Effector CD4-positive, alpha-beta T cell (primary cell): ENCODE measurements at places on chromosomes 4 and X.

DNA sequence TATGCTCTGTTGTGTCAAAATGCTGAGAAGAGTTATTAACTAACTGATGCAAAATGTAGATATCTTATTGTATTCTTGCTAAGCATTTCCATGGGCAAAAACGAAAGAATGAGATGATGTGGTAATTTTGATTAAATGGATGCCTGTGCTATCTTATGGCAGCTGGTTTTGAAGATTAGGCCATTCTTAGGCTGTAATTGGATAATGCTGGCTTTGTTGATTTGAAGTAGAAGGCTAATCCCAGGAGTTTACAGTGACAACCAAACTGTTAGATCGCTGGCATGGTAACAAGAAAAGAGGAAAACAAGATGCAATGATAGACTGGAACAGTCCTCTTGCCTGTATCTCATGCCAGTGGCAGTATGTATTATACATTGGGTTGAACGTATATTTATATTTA, 74.1 kb upstream of the WDR44 start:
- no peak for DNase-seq

- no peak for DNase-seq
Observed at GRCh38 chrX:106716463-106716862, 10.0 kb upstream of the RNF128 start.

GRCh38 chr4:126727461-126727860, 905.3 kb upstream of the INTU start:
- DNase-seq = no peak

DNA sequence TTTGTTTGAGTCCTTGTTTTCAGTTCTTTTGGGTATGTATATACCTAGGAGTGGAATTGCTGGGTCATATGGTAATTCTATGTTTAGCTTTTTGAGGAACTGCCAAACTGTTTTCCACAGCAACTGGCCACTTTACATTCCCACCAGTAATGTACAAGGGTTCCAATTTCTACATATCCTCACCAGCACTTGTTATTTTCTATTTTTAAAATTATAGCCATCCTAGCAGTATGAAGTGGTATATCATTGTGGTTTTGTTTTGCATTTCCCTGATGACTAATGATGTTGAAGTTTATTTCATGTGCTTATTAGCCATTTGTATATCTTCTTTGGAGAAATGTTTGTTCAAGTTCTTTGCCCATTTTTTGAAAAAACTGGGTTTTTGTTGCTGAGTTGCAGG, 39.6 kb downstream of the TMEM164 start:
- no peak for DNase-seq

DNA sequence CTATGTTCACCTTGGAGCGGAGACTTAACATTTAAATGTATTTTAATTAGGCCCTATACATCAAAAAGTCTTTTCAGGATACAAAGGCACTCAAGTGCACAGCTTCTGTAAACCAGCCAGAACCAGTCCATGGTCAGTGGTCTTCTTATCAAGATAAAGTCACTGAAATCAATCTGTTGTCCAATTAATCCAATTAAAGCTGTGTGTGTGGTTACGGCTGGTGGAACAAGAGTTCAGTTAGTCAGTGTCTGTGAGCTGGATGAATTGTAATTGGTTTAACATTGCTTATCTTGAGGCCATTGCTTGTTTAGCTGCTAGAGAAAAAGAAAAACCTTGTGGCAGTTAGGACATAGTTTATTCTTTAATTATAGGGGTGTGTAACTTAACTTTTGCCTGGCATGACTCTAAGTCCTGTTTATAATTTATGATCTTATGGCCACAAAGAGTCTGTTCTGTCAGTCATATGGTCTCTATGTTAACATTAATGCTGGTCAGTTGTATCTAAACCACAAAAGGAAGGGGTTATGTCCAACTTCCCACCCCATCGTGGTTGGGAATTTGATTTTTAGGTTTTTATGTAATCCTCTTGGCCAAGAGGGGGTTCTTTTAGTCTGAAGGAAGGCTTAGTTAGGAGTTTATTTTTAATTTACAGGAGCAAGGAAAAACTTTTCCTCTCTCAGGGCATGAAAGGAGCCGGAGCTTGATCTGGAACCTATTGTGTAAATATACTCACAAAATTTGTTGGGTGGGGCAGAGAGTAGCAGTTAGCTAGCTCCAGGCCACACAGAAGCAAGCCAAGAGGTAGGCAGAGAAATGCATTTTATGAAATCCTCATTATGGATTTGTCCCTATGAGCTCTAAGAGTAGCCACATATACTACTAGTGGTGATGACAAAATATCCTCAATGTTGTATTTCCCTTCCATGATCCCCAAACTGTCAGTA, 665.7 kb upstream of the ACTRT1 start:
- DNase-seq = no peak

DNA sequence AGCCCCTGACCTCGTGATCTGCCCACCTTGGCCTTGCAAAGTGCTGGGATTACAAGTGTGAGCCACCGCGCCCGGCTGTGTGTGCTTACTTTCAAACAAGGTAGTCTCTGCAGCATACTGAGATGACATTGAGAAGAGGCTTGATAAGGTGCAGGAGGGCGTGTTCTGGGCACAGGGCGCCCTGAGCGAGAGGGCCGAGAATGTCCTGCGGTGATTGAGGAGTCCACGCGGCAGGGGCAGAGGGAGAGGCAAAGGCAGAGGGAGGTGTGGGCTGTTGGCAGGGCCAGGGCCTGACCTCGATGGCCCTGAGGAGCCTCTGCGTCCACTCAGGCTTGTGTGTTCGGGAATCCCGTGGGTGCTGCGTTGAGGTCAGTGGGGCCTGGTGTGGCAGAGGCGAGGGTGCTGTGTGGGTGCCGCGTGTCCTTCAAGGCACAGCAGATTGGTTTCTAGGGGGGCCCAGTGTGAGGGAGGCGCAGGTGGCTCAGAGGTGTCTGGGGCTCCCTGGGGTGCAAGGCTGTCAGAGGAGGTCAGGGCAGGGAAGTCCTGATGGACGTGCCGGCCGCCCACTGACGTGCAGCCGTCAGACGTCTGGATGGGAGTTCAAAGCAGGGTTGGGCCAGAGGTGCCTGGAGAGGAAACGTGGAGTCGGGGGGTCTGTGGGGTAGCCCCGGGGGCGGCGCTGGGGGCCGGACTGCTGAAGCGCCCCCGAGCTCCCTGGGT, 12.1 kb downstream of the PCGF3 start:
- no peak for DNase-seq

DNA sequence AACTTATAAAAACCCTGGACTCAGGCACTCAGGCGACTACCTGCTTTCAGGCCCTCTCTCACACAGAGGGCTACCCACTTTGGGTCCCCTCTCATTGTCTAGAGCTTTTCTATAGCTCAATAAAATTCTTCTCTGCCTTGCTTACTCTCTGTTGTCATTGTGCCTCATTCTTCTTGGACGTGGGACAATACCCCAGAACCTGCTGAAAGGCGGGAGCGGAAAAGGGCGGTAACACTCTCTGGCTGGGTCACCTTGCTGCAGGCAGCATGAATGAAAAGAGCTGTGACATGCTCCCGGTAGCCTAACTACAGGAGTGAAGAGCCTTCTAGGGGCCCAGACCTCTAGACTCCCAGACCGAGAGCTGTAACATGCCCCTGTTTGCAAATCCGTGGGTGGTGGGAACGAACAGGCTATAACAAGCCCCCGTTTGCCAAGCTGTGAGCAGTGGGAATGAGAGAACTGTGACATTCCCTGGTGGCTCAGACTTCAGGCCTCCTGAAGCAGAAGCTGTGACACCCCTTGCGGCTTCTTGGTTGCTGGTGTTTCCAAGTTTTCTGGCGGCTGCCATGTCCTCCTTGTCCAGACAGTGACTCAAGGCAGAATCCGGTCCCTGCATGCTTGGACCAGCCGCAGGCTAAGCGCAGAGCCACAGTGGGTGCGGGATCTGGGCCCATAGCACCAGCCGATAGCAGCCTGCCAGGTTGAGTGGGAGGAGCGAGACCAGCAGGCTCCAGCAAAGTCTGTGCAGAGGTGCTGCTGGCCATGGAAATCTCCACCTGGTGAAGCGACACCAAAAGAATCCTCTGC, 684.6 kb downstream of the ARAP2 start:
- no peak for DNase-seq

DNA sequence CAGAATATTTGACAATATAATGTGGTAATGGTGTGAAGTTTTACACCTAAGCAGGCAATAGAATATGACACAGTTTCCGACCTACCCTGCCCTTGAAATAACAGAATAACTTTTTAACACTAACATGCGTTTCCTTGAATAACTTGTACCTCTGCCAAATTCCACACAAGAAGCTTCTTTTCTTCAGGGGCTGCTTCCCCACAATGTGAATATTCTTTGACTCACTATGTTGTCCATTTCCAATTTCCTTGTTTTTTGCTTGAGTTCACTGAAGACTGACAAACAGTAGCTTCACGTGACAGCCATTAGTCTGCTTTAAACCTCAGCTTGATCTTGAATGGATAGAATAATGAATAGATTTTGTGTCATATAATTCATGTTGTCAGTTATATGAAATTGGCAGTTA, 14.3 kb downstream of the SHROOM3 start:
- DNase-seq = no peak

- DNase-seq = no peak
Observed at GRCh38 chr4:139316733-139317132, 14.5 kb upstream of the NDUFC1 start.

- DNase-seq = no peak
Observed at GRCh38 chr4:26715636-26716242, 131.9 kb downstream of the TBC1D19 start.

- no peak for DNase-seq
Observed at GRCh38 chrX:6228720-6229119, at the start of gene NLGN4X. NLGN4X (minus strand) TSS chrX:6228867; CDS start chrX:6151466, 77,401 bp downstream.

DNA sequence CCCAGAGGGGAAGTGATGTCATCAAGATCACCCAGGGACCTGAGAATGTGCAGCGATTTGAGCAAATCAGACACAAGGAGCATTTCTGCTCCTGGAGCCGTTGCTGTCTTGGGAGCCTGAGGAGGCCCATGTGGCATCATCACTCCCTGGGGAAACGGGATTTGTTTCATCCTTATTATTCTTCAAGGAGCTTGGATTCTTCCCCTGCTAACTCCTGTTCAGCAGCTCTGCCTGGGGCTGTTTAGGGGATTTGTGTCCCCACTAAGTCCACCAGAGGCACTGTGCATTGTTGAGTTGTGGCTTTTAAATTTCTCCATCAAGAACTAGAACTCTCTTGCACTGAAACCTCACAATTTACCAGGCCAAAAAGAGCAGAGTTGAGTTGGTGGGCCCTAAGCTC, 104.2 kb upstream of the MSX1 start:
- no peak for DNase-seq

DNA sequence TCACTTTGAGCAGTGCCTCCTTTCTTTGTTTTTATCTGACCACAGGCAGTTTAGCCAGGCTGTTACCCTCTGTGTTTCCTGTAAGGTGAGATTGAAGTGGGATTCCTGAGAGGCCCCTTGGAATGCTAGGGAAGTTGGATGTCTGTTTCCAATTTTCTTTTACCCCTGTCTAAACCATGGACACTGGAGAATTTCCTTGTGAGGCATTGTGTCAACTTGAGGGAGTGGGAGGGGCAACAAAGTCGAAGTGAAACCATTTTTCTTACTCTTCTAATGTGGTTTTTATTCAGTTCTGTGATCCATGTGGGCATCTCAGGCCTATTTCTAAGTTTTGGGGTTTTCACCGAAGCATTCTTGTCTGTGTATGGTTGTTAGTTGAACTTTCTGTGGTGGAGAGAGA, 296.1 kb upstream of the UGT8 start:
- DNase-seq = no peak

- no peak for DNase-seq
Observed at GRCh38 chr4:82903737-82904136, 3.2 kb downstream of the THAP9 start.

DNA sequence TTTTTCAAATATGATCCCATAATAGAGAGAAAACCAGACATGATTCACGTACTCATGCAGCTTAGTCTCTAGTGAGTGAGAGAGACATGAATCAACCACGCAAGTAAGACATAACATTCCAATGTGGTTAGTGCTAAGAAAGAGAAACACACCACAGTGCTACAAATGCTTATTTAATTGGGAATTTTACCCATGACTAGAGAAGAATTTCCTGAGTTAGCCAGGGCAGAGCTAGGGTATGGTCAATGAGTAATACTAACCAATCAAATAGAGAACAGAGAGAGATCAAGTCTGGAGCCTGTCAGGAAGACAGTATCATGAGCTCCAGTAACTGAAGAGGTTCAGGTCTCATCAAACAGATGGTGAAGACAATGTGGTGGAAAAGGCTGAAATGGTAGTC, 495.2 kb downstream of the PDGFC start:
- no peak for DNase-seq

DNA sequence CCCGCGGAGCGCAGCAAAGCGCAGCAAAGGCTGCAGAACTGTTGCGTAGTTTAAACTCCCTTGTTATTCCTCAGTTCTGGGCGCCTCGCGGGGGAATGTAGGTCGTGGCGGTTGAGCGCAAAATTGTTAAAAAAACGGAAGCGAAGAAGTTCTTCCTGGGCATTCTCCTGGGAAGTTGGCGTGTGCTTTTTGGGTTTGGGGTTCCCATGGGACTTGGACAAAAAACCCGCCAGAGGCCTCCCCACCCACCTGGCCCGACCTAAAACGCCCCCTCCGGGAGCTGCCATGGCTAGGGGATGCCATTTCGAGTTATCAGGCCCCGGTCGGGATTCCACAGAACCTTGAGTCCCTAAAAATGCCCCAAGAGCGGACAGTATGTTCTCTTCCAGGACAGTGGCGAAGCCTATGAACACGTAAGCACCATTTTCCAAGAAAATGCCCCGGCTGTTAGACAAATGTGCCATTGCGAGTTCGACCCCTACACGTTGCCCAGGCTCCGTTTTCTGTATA, 8.9 kb downstream of the ZIC3 start:
- no peak for DNase-seq

- no peak for DNase-seq
Observed at GRCh38 chr4:140138428-140138827, 15.6 kb downstream of the MAML3 start.

DNA sequence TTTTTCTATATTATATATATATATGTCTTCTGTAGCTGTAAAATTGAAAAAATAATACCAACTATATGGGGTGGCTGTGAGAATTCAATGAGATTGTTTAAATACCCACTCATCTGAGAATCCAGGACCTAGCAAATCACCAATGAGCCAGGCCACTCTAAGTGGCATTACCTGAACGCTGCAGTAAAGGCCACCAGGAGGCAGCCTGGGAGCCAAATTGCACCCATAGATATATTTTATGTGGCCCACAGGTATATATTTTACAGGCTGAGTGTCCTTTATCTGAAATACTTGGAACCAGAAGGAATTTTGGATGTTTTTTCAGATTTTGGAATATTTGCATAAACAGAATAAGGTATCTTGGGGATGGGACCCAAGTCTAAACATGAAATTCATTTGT, 58.2 kb upstream of the C4orf50 start:
- DNase-seq = no peak

DNA sequence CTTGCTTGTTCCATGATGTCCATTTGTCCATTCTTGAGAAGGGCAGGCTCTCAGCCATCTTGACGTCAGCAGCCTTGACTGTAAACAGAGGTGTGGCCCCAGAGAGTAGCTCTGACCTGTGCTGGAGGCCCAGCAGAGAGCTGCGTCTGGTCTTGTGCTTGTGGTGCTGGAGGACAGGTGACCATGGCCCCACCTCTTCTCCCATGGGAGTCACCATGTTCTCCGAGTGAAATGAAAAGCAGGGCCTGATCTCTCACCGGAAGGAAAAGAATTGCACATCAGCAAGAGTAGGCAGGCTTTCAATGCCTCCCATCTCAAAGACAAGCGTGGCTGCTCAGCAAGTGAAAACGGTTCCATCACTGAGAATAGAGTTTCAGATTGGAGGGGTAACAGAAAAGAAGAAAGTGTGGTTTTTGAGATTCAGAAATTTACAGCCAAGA, 11.5 kb downstream of the PARM1 start:
- no peak for DNase-seq

- DNase-seq = no peak
Observed at GRCh38 chrX:100615005-100615404, 21.6 kb downstream of the TSPAN6 start.

- no peak for DNase-seq
Observed at GRCh38 chr4:99403380-99404184, 31.6 kb downstream of the ADH7 start.
